Stomach (tissue), 19 donors: ENCODE measurements at places on chromosomes 7 and 10. TPM values are rescaled to one million over a fixed set of nuclear protein-coding genes. Genes with fewer than 3 reads are reported as not detected.

GRCh38 chr10:22335173-22335933, 9.9 kb upstream of the SPAG6 start:
- DNase-seq: peak; percentile 53

DNA sequence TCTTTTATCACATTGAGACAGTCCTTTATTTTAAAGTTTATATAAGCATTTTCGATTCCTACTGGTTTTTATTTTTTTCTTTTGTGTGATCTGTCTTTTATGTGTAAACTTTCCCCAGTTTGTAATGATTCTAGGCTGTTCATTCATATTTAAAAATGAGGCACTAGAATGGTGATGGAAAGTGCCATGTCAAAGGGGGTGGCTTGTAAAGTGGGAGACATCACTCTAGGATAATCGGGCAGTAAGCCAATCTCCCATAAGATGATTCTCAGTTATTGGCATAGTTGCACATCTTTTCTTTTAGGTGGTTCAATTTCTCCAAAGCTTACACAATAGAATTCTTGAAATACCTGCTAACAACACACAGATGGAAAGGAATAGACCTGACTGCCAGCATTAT, 90.4 kb downstream of the ABCA13 start:
- no peak for DNase-seq

The RPEL1 gene
- total RNA-seq: not detected

The CALCR gene
- not detected for total RNA-seq

DNA sequence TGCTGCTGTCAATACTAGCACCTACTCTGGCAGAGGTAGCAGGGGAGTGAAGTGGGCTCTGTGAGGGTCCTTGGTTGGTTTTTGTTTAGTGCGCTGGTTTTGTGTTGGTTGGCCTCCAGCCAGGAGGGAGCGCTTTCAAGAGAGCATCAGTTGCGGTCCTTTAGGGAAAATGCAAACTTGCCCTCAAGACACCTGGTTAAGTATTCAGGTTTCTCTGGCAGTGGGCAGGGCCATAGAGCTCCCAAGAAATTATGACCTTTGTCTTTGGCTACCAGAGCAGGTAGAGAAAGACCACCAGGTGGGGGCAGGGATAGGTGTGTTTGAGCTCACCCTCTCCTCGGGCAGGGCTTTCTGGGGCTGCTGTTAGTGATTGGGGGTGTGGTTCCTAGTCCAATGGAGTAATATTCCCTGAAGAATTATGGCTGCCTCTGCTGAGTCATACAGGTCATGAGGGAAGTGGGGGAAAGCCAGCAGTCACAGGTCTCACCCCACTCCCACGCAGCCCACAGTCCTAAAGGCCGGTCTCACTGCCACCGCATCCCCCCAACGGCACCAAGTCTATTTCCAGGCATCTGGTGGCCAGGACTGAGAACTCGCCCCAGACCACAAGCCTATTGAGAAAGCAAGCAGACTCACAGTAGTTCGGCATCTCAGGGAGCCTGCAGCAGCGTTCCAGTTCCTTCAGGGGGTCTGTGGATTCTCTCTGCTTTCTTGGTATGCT, 280.5 kb downstream of the SFMBT2 start:
- no peak for DNase-seq

- peak; percentile 22 for DNase-seq
These were observed 966.8 kb downstream of the LRMDA start for GRCh38 chr10:76398043-76398710.

The LIPM gene
- total RNA-seq: not detected

DNA sequence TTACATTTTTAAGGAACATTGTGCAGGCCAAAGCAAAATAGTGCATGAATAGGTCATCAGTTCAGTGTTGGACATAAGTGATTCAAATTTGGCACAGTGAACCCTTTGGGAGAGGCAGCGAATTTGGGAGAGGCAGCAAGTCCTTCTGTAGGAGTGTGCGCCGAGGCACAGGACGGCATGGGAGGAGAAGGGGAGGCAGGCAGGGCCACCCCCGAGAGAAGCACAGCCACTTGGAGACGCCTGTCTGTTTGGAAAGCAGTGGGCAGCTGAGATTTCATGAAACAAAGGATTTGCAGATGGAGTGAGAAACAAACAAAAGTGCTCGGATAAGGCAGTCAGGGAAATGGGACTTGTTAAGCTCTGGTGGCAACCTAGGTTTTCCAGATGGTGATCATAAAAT, 30.6 kb downstream of the VIPR2 start:
- no peak for DNase-seq

DNA sequence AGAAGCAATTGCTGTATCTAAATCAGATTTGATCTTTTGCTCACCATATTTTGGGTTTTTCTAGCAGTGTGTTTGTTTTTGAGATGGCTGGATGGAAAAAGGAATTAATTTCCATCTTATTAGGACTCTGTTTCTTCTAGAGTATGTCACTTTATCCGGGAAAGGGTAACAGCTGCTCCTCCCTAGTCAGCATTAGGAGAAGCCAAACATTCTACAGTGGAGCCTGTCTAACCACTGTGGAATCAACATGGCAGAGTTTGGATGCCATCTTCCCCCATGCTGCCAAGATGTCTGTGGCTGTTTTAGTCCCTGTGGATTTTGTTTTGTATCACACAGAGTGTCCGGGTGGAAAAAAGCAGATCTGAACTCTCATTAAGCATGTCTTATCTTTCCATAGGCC, 16.0 kb upstream of the LMOD2 start:
- DNase-seq: no peak

DNA sequence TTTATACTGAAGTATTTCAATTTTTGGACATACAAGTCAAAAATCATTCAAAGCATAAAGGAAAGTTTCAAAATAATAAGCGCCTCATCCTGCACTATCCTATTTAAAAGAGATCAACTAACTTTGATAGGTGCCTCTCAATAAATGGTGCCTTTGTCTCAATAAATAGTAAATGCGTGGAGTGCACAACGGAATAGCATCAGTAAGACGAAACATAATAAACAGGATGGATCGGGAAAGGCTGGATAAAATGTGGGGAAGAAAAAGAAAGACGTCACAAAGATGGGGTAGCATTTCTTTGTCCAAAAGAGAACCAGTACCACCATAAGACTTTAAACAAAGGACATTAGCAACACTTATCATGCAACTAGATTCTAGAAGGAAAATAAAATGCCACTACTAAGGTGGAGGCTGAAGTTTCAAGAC, 571 bp upstream of the PRKAR2B start:
- DNase-seq: no peak

The LEP gene
- total RNA-seq: not detected

The CCDC7 gene
- total RNA-seq: 7.7 TPM

- DNase-seq: no peak
These were observed 108.4 kb upstream of the SDK1 start for GRCh38 chr7:3192669-3193068.

GRCh38 chr7:43771573-43771972, 13.1 kb downstream of the BLVRA start:
- DNase-seq: no peak

GRCh38 chr10:81403451-81403850, 471.5 kb upstream of the NRG3 start:
- DNase-seq: no peak

- DNase-seq: no peak
These were observed 5.0 kb downstream of the LBX1 start for GRCh38 chr10:101224060-101224909.

- peak; percentile 52 for DNase-seq
These were observed 11.4 kb upstream of the FAS start for GRCh38 chr10:88979153-88979562.

GRCh38 chr10:124383496-124383895, 35.2 kb downstream of the OAT start:
- DNase-seq: no peak

- DNase-seq: no peak
These were observed 35.9 kb downstream of the PPP2R2D start for GRCh38 chr10:131936736-131937135.

The ACSM6 gene
- not detected for total RNA-seq

The LLCFC1 gene
- total RNA-seq: not detected

DNA sequence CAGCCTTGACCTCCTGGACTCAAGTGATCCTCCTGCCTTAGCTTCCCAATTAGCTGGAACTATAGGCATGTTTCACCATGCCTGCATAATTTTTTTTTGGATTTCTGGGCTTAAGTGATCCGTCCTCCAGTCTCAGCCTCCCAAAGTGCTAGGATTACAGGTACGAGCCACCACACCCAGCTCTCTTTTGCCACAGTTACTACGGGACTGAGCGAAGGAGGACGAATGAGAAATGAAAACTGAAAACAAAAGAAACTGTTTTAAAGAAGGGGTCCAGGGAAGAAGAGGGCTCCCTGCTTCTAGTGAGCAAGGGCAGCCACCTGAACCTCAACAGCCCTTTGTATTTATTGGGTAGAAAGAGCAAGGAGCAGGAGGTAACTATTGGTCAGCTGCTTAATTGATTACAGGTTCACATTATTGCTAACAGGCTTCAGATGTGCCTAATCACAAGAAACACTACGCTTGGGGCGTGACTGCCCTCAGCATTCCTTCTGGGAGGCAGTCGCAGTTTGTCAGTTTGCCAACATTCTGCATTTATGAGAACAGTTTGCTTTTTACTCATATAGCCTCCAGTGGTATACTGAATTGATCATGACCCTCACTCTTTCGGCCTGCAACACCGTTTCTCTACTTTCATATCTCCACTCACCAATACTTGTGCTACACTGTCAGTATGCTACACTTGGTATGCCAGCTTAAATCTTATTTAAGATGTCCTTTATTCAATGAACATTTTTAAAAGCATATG, 676.8 kb downstream of the DNAJB9 start:
- DNase-seq: peak; percentile 30

The SOSTDC1 gene
- total RNA-seq: 0.89 TPM

GRCh38 chr7:84188786-84189405, 5.7 kb downstream of the SEMA3A start:
- peak; percentile 41 for DNase-seq

The SUN3 gene
- not detected for total RNA-seq

The GIMAP2 gene
- total RNA-seq: not detected

GRCh38 chr7:2979201-2979631, 64.5 kb downstream of the CARD11 start:
- DNase-seq: no peak

GRCh38 chr7:108463613-108464012, 7.4 kb upstream of the NRCAM start:
- no peak for DNase-seq

DNA sequence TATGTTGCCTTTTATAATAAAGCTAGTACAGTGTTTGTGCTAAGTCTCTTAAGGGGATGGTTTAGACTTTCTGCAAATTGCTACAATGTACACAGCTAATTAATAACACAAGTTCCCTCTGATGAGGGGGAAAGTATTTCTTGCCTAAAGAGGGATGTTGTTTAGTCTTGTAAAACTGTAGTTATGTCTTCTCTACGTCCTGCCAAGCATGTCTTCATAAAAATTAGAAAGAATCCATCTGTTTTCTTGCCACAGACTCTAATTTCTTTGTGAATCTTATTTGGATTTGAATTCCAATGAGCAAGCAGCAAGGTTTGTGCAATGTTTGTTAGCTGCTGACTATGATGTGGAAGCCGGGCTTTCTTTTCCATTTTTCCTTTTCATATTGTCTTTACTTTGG, 28.2 kb downstream of the ADARB2 start:
- no peak for DNase-seq

DNA sequence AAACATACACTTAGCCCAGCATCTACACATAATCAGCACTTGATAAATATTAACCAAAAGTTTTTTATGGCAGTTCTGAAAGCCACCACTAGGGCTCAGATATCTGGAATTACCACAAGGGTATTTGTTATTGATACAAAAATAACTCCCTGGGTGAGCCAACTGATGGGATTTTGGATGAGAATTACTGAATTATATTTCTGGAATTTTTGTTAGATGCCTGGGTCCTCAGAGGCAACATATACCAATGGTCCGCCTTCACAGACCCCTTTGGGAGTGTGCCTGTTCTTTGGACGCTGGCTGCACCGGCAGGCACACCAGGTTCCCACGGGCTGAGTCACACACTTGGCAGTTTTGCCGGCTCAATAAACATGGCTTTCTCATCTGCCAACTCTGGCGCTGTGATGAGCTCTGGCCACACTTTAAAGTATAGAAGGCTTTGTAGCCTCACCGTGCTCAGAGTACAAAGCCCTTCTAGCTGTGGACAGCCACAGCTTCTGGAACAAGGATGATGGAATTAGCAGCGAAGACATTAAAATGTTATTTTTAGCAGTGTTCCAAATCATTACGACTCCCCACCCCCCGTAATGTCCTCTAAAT, 24.5 kb upstream of the EEPD1 start:
- DNase-seq: peak; percentile 91

- no peak for DNase-seq
These were observed 243.8 kb upstream of the MDFIC start for GRCh38 chr7:114678116-114678515.

DNA sequence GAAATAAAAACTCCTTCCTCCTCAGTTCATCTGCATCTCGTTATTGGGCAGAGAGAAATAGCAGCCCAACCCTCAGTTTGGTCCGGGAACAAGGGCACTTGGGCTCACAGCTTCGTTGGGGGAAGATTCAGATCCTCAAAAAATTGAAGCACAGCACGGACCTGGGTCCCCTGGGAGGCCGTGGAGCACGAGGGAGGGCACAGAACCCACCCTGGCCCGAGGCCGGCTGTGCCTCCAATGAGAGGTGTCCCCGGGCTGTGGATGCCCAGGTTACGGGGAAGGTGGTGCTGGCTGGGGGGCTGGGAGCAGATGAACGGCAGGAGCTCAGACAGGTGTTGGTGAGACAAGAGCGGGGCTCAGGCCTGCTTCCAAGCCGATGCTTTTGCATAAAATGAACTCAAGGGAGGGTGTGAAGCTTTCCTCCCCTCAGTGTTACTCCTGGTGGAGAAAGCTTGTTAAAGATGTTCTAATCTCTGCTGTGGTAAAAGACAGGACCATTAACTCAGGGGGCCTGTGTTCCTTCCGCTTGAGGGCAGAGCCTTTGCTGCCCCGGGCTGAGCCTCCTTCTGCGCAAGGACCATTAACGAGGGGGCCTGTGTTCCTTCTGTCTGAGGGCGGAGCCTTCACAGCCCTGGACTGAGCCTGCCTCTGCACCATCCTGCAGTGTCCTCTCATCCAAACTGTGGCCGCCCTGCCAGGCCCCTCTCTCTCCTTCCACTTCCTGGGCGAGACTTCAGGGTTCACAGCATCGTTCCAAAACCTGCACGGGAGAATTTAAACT, 302.2 kb downstream of the ADARB2 start:
- no peak for DNase-seq

The LIPJ gene
- total RNA-seq: not detected

The DNAJC12 gene
- total RNA-seq: not detected
